Stimulated activated CD8-positive, alpha-beta memory T cell treated with anti-CD3 and anti-CD28 coated beads, Interleukin-4, amount 100 ng/mL, for 1 hour (primary cell): ENCODE measurements at places on chromosomes 3 and 15.

GRCh38 chr3:38088126-38089078, 48.5 kb downstream of the ACAA1 start:
- DNase-seq = no peak

DNA sequence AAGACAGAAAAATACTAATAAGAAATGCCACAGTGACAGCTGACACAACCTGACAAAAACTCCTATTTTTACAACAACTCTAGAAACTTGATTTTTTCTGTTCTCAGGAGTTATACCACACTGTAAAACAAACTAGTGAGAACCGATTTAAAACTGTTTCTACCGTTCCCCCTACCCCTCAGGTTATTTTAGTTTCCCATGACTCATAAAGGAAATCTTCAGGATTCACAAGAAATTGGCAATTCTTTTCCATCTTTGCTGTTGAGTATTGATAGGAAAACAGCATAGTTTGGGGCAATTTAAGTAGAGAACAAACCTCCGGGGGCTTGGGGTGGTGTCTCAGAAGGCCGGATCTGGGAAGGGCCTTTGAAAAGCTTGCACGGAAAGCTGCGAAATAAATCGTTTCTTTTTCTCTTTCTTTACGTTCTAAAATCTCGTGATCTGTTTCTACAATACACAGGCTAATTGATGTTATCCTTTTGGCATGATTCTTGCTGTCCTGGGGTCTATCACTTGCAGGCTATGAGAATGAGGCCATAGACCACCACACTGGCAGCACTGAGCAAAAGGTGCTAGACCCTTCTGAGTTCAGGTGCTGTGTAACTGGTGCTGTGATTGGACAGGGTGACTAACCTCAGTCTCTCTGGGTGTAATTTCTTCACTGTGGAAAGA, 89.3 kb downstream of the LPP start:
- DNase-seq = no peak

GRCh38 chr3:30313840-30314239, 292.6 kb upstream of the TGFBR2 start:
- DNase-seq = no peak

- DNase-seq = no peak
Measured at GRCh38 chr3:23198801-23199200, 4.3 kb upstream of the UBE2E2 start.

GRCh38 chr3:49656541-49657112, 17.5 kb upstream of the APEH start:
- no peak for DNase-seq

DNA sequence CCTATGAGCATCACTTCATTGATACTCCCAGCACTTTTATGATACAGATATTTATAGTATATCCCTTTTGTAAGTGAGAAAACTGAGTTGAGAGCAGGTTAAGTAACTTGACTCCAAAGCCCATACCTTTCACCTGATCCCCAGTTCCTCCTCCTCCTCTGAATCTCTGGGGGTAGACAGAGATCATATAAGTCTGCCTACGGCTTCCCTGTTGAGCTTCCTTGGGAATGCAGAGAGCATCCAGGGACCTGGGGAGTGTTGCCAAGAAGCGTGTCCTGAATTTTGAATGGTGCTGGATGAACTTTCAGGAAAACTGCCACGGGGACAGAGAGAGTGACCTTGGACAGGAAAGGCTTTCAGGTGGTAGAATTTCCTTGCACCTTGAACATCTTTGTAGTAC, 268.5 kb downstream of the LRTM1 start:
- no peak for DNase-seq

DNA sequence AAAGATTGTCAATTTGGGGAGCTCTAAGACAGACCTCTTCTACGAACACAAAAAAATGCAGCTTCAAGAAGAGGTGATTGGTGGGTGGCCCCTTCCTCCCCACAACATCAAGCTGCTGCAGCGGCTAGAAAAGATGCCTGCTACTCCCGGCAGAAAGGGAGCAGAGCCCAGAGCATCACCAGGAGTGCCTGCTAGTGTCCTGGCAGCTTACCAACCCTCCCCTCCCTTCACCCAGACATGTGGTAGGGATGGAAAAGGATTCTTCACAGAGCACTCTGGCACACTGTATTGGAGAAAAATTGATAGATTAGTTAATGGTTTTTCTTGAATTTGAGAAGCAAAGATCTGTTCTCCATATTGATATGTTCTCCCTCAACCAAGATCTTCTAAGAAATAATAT, 10.8 kb downstream of the IP6K1 start:
- no peak for DNase-seq

- DNase-seq = no peak
Measured at GRCh38 chr3:5248822-5249221, 61.3 kb downstream of the EDEM1 start.

GRCh38 chr3:57978316-57978715, 29.9 kb upstream of the FLNB start:
- no peak for DNase-seq

- no peak for DNase-seq
Measured at GRCh38 chr3:45988804-45989203, 6.8 kb downstream of the FYCO1 start.

GRCh38 chr3:143737065-143737464, 111.2 kb downstream of the SLC9A9 start:
- no peak for DNase-seq

DNA sequence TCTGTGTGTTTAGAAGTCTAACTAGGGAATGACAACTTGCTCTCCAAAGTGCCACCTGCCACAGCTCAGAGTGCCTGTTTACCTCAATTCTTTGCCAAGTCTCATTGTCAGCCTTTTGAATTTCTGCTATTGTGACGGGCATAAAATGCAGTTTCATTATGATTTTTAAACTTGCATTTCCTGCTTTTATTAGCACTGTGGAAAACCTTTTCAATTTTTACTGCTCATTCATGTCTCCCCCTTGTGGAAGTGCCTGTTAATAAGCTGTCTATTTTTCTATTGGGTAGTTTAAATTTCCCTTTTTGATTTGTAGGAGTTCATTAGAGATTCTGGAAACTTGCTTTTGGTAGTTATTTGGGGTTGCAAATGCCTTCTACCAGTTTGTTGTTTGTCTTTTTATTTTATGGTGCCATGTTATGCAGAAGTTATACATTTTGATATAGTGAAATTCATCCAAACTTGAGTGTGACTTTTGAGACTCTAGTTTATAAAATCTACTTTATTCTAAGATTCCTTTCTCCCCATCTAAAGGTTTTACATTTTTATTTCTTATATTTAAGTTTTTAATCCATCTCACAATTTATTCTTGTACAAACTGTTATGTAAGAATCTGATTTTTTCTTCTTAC, 53.9 kb upstream of the FRMD4B start:
- no peak for DNase-seq

- DNase-seq = no peak
Measured at GRCh38 chr3:160607826-160608225, 42.5 kb upstream of the KPNA4 start.

GRCh38 chr3:157544501-157545130, 41.4 kb upstream of the VEPH1 start:
- DNase-seq = no peak

DNA sequence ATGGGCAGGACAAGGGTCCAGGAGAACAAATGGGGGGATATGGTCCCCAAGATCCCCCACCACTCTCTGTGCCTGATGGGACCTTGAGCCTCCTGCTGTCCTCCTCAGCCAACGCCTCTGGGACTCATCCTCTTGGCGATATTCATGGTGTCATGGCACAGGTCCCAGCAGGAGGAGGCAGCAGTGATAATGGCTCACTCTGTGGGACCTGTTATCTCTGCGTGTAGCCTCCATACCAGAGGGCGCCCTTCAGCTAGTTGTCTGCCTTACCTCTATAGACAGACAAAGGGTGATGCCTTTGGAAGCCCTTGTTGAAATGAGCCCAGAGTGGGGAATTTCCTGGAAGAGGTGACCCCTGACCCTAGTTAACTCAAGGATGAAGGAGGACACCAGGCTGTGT, 7.4 kb downstream of the ZBTB47 start:
- DNase-seq = no peak

DNA sequence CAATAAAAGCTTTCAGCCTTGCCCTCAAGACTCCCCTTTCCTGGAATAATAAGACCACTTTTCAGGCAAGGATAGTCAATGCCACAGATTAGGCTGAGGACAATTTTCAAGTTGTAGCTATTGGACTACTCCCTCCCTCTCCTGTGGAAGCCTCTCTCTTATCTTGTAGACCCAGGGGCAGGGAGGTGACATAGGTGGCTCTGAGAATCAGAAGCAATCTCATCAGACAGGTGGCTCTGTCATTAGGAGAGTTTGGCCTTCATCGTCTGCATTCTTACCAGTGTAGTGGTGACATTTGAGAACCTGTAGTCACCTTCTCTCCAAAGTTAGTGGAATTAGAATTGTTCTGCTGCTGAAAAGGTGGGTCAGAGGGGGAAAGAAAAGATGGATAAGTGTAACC, 80.0 kb downstream of the LARS2 start:
- DNase-seq = no peak

DNA sequence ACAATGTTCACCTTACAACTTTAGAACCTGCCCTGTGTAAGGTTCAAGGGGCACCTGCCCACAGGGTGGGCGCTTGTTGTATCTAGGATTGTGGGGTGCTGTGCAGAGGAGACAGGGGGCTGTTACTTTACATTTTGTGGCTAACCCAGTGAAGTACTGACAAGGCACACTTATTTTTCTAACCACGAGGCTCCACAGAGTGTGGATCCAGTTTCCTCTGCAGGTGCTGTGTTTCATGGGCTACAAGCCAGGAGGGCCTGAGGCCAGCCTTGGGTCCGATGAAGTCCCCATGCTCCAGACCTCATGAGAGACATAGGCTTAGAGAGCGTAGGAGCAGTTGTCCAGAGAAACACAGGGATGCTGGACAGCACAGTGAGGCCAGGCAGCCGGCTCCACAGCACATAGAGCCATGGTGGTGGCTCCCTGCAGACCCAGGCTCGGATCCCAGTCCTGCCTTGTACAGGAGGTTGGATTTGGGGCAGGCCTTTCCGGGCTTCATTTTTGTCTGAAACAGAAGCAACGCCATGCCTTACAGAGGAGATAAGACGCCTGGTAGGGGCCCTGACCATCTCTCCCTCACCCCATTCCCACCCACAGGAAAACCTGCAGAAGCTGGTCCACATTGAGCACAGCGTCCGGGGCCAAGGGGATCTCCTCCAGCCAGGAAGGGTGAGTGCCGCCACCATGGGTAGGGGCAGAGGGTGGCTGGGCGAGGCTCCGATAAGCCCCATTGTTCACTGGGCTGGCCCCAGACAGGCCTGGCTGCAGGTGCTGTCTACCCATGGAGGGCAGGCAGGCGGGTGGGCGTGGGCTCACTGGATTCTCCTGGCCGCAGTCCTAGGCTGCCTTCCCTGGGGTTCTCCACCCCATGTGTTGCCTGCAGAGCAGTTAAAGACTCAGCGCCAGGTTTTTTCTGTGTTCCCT, 40.1 kb upstream of the NR2C2 start:
- no peak for DNase-seq

GRCh38 chr15:75231836-75232235, 26.3 kb upstream of the GOLGA6C start:
- DNase-seq = no peak

- DNase-seq = no peak
Measured at GRCh38 chr3:43932921-43933320, 242.2 kb downstream of the ABHD5 start.

GRCh38 chr15:54298396-54298795, 320.2 kb downstream of the UNC13C start:
- no peak for DNase-seq

DNA sequence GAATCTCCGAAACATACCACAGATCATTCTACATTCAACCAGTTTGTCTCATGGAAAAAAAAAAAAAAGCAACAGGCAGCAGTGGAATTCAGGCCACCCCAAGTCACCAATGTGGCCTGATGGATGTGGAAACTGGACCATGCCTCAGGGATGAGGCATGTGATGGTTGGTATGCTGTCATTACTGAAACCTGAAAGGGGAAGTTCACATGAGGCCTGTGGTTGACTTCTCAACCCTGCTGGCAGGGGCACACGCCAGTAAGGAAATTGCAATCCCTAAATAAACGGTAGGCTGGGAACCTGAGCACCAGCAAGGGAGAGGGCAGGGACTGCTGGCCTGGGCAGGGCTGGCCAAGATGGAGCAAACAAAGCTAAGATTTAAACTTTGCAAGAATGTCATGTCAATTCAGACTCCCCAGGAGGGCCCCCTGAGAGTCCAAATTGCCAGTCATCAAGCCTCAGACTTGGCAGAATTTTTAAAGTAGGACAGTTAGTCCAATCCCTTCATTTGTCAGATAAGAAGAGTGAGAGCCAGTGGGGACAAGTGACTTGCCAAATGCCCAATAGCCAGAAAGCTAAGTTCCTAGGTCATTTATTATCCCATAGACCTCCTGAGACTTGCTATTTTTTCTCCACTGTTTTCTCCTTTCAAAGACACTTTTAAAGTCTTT, 310.4 kb downstream of the ERC2 start:
- no peak for DNase-seq

- no peak for DNase-seq
Measured at GRCh38 chr3:13268961-13269441, 151.1 kb downstream of the NUP210 start.

- DNase-seq = no peak
Measured at GRCh38 chr3:118977118-118977517, 57.5 kb downstream of the IGSF11 start.

DNA sequence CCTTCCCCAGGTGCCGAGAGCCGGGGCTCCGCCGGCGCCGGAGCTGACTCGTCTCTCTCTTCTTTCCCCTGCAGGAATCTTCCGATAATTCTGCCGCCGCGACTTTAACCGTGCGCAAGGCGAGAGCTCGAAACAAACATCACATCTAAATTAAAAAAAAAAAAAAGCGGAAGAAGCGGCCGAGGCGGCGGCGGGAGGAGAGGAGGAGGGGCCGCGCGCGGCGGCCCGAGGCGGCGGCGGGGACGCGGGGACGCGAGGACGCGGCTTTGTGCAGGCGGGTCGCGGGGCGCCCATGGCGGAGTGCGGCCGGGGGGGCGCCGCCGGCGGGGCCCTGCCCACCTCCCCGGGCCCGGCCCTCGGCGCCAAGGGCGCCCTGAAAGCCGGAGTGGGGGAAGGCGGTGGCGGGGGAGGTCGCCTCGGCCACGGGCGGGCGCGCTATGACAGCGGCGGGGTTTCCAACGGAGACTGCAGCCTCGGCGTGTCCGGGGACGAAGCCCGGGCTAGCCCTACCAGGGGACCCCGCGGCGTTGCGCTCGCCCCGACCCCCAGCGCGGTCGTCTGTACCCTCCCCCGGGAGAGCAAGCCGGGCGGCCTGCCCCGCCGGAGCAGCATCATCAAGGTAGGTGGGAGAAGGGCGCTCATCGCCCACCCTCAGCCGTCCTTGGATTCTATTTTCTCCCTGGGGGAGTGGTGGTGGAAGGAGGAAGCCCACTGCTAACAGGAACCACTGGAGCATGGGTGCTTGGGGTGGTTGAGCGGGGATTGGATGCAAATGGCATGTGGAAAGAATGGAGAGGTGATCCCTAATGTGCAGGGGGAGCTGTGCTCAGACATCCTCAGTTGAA, at the start of gene PLCL2:
Gene PLCL2 (plus strand): TSS at position 208 of the 845 bp plus-strand sequence. CDS start 85 bp downstream, at position 293.
- no peak for DNase-seq
